ENCODE measurements at places on chromosomes 16 and 17. TPM values are rescaled to one million over a fixed set of nuclear protein-coding genes. Genes with fewer than 3 reads are reported as not detected.

DNA sequence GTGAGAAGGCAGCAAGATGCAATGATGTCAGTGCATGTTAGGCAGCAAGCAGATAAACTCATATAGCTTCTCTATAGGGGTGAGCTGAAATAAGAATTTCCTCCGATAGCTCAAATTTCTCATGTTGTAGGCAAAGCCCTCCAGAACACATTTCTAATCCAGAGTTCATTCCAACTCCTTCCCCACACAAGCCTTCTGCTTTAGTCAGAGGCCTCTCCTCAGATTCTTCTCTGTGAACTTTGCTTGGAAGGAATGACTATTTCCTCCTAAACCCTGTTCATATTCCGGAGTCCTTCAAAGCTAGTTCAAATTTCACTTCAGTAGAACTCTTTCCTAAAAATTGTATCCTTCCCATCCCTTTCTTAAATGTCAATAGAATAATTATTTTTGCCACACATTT is 144.8 kb downstream of the KCNJ2 start:
- DNase-seq = no peak

DNA sequence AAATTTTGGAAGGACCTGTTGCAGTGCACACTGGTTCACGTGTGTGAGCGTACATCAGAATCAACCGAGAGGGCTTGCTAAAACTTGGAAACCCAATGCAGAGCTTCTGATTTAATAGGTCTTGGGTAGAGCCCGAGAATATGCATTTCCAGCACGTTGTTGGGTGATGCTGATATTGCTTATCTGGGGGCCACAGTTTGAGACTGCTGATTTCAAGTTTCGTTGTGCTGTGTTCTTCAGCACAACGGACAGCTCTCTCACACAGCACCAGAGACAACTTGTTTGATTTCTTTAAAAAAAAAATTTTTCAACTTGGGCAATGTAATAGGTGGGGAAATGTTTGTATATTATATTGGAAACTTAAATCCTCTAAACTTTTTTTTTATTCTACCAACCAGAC is 9.4 kb downstream of the OR4D2 start:
- no peak for DNase-seq

GRCh38 chr17:55285340-55286301 is 20.9 kb downstream of the HLF start:
- DNase-seq = no peak

- DNase-seq = no peak
Measured at GRCh38 chr17:21017256-21017655, 25.6 kb downstream of the USP22 start.

Gene HS3ST3B1
- 9.4 TPM for total RNA-seq

Gene HYDIN
- 3.2 TPM for total RNA-seq

Gene CIBAR2
- not detected for total RNA-seq
